ENCODE measurements at places on chromosomes 6 and 20. TPM values are rescaled to one million over a fixed set of nuclear protein-coding genes. Genes with fewer than 3 reads are reported as not detected.

Gene CTAGE9
- total RNA-seq, result not detected

Gene DEFB132
- total RNA-seq, result not detected

Gene HSPA12B
- not detected for total RNA-seq

Gene SAMD5
- total RNA-seq, result not detected

Gene SPTLC3
- not detected for total RNA-seq

Gene ZNF341
- 4.0 TPM for total RNA-seq

Gene SIGLEC1
- not detected for total RNA-seq

Gene TINAG
- not detected for total RNA-seq

Gene FRS3
- total RNA-seq, result 3.4 TPM

Gene SNAP91
- total RNA-seq, result not detected

Gene RBBP9
- 15.4 TPM for total RNA-seq

GRCh38 chr6:16832043-16832567 is 70.8 kb upstream of the ATXN1 start:
- H3K4me3 ChIP-seq, result no peak overlapping the region
- H3K4me1 ChIP-seq, result peaks cover 14% of the 10 kb centered on the region
- H3K36me3 ChIP-seq, result no peaks in the 10 kb centered on the region
- H3K27me3 ChIP-seq, result peaks cover 5% of the 10 kb centered on the region

- no peak overlapping the region for H3K4me3 ChIP-seq
- H3K36me3 ChIP-seq, result no peaks in the 10 kb centered on the region
- peaks cover 8% of the 10 kb centered on the region for H3K4me1 ChIP-seq
- no peaks in the 10 kb centered on the region for H3K27me3 ChIP-seq
- H3K27ac ChIP-seq, result no peak overlapping the region
Measured at GRCh38 chr6:22251348-22251747, 45.5 kb downstream of the PRL start.

- no peak overlapping the region for H3K27ac ChIP-seq
- H3K4me1 ChIP-seq, result no peaks in the 10 kb centered on the region
- no peak overlapping the region for H3K4me3 ChIP-seq
- H3K36me3 ChIP-seq, result no peaks in the 10 kb centered on the region
Measured at GRCh38 chr6:70282312-70282918, 20.5 kb downstream of the COL9A1 start.

GRCh38 chr6:155381673-155382337 is 67.5 kb upstream of the TFB1M start:
- H3K4me3 ChIP-seq, result peak overlapping the region; percentile 46
- no peaks in the 10 kb centered on the region for H3K27me3 ChIP-seq
- peak overlapping the region; percentile 71 for H3K27ac ChIP-seq
- peaks cover 6% of the 10 kb centered on the region for H3K36me3 ChIP-seq
- DNase-seq, result peak; percentile 6

GRCh38 chr6:112683926-112684325 is 336.8 kb downstream of the RFPL4B start:
- DNase-seq, result peak; percentile 82
- H3K4me1 ChIP-seq, result peaks cover 37% of the 10 kb centered on the region
- peak overlapping the region; percentile 67 for H3K27ac ChIP-seq
- H3K27me3 ChIP-seq, result no peaks in the 10 kb centered on the region
- no peak overlapping the region for H3K4me3 ChIP-seq

DNA sequence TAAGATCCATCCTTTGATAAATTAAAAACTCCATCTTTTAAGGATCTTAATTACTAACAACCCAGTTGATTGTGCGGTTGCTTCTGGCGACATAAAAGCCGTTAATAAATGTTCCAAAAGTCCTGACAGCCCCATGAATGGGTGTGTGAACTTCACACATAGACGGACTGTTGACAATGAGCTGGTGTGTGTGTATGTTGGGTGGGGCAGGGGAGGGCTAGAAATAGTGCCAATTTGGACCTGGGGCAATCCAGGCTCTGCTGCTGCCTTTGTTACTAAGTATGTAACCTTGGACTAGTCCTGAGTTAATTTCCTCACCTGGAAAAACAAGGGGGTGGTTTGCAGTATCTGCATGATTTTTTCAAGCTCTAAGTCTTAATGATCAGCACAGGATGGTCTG is 4.2 kb downstream of the MAS1 start:
- H3K27me3 ChIP-seq, result peaks cover 47% of the 10 kb centered on the region
- no peak overlapping the region for H3K4me3 ChIP-seq
- no peaks in the 10 kb centered on the region for H3K36me3 ChIP-seq
- no peak overlapping the region for H3K27ac ChIP-seq
- no peak for DNase-seq

DNA sequence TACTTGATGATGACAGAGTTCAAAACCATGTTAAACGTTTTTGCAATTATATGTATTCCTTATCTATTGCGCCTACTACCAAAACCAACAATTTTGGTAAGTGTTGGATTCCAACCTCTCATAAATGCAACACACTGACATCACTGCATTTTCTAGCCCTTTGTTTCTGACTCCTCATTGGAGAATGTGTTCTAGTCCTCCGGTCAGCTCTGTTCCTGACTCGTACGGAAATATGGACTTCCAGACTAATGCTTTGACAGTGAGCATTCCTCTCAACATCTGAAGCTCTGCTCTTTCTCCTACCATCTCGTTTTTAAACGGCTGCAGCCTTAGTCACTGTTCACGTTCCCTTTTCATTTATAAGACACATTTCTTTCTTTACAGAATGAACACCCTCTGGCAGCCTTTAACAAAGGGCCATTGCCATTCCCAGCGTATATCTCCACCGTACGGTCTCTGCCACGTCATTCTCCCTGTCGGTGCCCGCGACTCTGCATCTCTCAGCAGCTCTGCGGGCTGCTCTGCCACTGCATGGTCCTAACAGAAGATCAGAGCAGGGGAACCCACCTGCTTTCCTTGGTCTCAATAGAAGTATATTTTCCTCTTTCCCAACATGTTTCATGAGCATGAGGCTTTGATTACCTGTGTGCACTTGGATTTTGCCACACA is 103.0 kb upstream of the SYNDIG1 start:
- peaks cover 6% of the 10 kb centered on the region for H3K36me3 ChIP-seq
- peak; percentile 24 for DNase-seq
- H3K27ac ChIP-seq, result no peak overlapping the region

- H3K27ac ChIP-seq, result peak overlapping the region; percentile 63
- H3K4me3 ChIP-seq, result peak overlapping the region; percentile 8
- H3K4me1 ChIP-seq, result peaks cover 63% of the 10 kb centered on the region
- H3K27me3 ChIP-seq, result no peaks in the 10 kb centered on the region
- no peak for DNase-seq
Measured at GRCh38 chr6:139882234-139882633, 507.8 kb upstream of the CITED2 start.

DNA sequence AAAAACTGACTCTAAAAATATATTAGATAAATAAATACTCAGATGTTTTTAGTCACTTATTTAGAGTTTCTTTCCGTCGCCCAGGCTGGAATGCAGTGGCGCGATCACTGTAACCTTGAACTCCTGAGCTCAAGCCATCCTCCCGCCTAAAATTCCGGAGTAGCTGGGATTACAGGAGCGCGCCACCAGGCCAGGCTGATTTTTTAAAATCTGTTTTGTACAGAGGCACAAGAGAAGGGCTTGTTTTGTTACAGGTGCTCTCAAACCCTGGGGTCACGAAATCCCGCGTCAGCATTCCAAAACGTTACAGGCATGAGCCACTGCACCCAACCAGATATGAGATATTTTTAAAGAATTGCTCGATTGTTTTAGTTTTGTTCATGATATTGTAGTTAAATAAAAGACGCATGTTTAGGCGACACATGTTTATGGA is 40.7 kb upstream of the BTN3A2 start:
- H3K27ac ChIP-seq, result no peak overlapping the region
- no peak overlapping the region for H3K4me3 ChIP-seq
- no peak for DNase-seq
- no peaks in the 10 kb centered on the region for H3K36me3 ChIP-seq
- H3K4me1 ChIP-seq, result peaks cover 39% of the 10 kb centered on the region

GRCh38 chr6:34633785-34634184 is 62.8 kb downstream of the ILRUN start:
- no peak for DNase-seq
- H3K4me3 ChIP-seq, result no peak overlapping the region
- peaks cover 29% of the 10 kb centered on the region for H3K36me3 ChIP-seq
- H3K27ac ChIP-seq, result peak overlapping the region; percentile 15
- peaks cover 35% of the 10 kb centered on the region for H3K4me1 ChIP-seq
- no peaks in the 10 kb centered on the region for H3K27me3 ChIP-seq

- H3K36me3 ChIP-seq, result peaks cover 10% of the 10 kb centered on the region
- peak overlapping the region; percentile 94 for H3K27ac ChIP-seq
- H3K27me3 ChIP-seq, result peaks cover 2% of the 10 kb centered on the region
- H3K4me3 ChIP-seq, result peak overlapping the region; percentile 97
Measured at GRCh38 chr20:10434467-10434831, 427 bp upstream of the MKKS start.

DNA sequence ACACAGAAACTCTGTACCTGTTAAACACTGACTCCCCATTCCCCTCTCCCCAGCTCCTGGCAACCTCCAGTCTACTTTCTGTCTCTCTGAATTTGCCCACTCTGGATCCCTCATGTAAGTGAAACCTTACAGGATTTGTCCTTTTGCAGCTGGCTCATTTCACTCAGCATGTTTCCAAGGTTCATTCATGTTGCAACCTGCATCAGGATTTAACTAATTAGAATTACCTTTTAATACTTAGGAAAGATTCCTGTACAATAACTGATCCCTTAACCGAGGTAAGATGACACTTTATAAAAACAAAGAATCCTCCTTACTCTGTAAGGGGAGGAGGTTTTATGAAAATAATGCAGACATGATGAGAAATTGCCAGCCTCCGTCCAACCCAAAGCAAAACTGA is 113.1 kb upstream of the MTHFD1L start:
- no peak for DNase-seq
- H3K36me3 ChIP-seq, result no peaks in the 10 kb centered on the region
- H3K4me3 ChIP-seq, result no peak overlapping the region
- H3K27me3 ChIP-seq, result peaks cover 11% of the 10 kb centered on the region

DNA sequence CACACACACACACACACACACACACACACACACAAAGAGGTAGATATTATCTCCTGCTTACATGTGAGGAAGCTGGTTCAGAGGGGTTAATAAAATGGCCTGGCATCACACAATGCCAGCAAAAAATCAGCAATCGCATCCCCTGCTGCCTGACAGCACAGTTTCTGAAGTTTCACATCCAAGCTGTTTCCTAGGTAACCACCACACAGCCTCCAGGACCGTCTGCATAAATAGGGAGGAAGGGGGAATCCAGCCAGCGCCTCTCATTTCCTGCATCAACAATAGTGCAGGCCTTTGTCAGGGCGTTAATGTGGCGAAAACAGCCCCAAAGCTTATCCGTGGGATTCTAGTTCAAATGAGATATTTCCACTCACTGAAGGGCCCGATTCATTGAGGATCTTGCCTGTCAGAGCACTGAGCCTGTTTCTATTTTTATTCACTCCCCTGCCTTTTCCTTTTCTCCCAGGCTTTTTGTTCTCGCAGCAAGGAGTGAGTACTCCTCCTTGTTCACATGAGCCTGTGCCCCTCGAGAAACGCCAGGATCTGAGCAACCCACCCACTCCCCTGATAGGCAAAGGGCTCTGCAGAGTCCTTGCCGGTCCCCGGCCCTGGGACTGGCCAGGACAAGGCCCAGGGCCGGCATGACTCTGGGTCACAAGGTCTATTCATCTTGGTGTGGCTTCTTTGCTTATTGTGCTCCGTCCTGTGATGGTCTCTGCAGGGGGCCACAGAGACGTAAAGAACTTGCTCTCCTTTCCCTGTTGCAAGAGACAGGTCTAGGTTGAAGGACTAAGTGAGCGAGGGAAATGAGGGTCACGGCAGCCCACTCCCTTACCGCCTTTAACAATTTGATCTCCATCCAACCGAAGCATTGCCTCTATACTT is 32.7 kb downstream of the TUBB2B start:
- no peak overlapping the region for H3K27ac ChIP-seq
- DNase-seq, result no peak
- 0 out of 2 replicates have a peak, but pooled peaks cover 6% of the 10 kb centered on the region for H3K27me3 ChIP-seq
- H3K36me3 ChIP-seq, result peaks cover 9% of the 10 kb centered on the region
- no peak overlapping the region for H3K4me3 ChIP-seq
- no peaks in the 10 kb centered on the region for H3K4me1 ChIP-seq

DNA sequence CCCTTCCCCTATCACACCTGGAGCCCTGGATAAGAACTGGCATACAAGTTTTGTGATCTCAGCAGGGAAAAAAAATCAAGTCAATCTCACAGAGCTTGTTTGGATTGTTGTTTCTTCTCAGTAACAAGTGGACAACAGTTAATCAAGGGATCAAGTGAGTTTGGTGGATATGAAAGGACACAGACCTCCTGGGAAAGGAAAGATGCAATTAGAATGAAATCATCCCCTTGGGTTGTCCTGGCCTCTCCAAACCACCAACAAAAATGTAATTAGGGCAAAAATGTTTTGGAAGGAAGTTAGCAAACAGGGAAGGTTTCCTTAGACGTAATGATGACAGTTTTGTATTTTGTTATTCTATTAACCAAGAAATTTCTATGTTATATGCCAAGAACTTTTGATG is 99.1 kb upstream of the PRDM1 start:
- no peaks in the 10 kb centered on the region for H3K27me3 ChIP-seq
- no peaks in the 10 kb centered on the region for H3K36me3 ChIP-seq
- peak overlapping the region; percentile 27 for H3K27ac ChIP-seq
- no peak overlapping the region for H3K4me3 ChIP-seq
- DNase-seq, result peak; percentile 25
- peaks cover 47% of the 10 kb centered on the region for H3K4me1 ChIP-seq

GRCh38 chr6:11855743-11856142 is 77.1 kb upstream of the ADTRP start:
- no peak overlapping the region for H3K4me3 ChIP-seq
- peaks cover 18% of the 10 kb centered on the region for H3K4me1 ChIP-seq
- no peaks in the 10 kb centered on the region for H3K27me3 ChIP-seq
- H3K27ac ChIP-seq, result no peak overlapping the region

GRCh38 chr6:82237013-82237412 is 10.5 kb downstream of the IBTK start:
- peaks cover 18% of the 10 kb centered on the region for H3K36me3 ChIP-seq
- no peak for DNase-seq

- no peak for DNase-seq
- H3K27ac ChIP-seq, result peak overlapping the region; percentile 90
- peaks cover 40% of the 10 kb centered on the region for H3K4me1 ChIP-seq
- peaks cover 7% of the 10 kb centered on the region for H3K36me3 ChIP-seq
- peaks cover 3% of the 10 kb centered on the region for H3K27me3 ChIP-seq
Measured at GRCh38 chr6:43172104-43173007, 1.3 kb downstream of the SRF start.

GRCh38 chr6:142804490-142804889 is 140.5 kb downstream of the HIVEP2 start:
- no peaks in the 10 kb centered on the region for H3K27me3 ChIP-seq
- DNase-seq, result no peak
- H3K36me3 ChIP-seq, result peaks cover 36% of the 10 kb centered on the region
- H3K4me3 ChIP-seq, result no peak overlapping the region

DNA sequence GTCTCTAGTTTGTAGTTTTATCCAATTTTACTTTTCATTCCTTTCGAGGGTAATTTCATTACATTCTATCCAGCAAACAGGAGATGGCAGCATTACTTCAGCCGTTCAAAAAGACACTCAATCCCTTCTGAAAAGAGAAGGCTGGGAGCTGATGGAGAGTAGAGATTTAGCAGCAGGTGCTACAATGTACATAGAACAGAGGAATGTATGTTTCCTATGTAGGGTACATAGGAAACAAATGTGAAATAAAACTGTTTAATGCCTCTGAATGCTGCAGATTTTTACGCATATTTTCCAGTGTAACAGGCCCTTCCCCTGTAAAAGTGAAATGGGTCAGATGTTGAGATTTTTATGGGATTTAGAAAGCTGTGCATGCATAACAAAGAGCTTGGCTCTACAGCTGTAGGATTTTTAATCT is 16.0 kb downstream of the RPS12 start:
- no peak overlapping the region for H3K27ac ChIP-seq
- no peaks in the 10 kb centered on the region for H3K36me3 ChIP-seq
- no peak overlapping the region for H3K4me3 ChIP-seq
- H3K27me3 ChIP-seq, result peaks cover 9% of the 10 kb centered on the region

All from HFFc6 (cell line).